ENCODE measurements at places on chromosomes 4 and X.

DNA sequence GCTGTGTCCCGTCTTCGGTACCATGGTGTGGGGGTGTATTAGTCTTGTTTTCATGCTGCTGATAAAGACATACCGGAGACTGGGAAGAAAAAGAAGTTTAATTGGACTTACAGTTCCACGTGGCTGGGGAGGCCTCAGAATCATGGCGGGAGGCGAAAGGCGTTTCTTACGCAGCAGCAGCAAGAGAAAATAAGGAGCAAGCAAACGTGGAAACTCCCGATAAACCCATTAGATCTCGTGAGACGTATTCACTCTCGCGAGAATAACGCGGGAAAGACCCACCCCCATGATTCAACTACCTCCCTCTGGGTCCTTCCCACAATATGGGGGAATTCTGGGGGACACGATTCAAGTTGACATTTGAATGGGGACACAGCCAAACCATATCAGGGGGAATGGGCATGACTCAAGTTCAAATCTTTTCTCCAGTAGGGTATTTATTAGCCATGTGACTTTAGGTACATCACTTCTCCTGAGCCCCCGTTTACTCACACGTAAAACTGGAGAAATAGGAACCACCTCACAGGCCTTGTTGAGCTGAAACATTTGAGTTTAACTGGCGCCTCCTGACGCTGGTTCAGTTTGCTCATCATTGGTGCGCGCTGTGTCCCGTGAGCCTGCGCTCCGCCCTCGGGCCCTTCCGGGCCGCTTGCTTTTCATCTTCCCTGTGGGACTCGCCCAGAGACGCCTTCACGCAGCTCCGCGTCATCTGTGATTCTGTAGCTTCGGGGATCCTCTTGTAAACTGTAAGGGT lies 35.5 kb upstream of the FAT1 start:
- DNase-seq, result no peak

DNA sequence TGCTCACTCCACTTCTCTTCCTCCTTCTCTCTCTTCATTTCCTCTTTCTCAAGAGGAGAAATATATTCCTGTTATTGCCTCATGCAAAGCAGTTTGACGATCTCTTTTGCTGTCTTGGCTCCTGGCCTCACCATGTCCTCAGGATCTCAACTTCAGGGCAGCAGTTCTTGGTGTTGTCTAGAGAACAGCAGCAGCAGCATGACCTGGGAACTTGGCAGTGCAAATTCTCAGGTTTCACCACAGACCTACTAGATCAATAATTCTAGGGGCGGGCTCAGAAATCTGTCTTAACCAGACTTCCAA lies 193.4 kb upstream of the EDNRA start:
- DNase-seq, result no peak

DNA sequence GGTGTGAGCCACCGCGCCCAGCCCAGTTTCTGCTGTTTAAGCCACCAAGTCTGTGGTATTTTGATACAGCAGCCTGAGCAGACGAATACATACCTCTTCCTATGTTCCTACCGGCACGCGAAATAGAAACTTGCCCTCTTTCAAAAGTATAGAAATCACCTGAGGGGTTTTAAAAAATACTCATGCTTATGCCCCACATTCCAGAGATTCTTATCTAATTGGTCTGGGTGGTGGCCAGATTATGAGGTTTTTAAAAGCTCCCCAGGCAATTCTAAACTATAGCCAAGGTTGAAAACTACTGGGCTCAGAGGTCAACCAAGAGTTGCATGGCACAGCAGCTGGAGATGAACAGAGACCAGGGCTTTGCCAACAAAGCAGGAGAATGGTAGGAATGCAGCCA lies 24.9 kb upstream of the HUWE1 start:
- no peak for DNase-seq

- DNase-seq, result no peak
Measured at GRCh38 chr4:110612631-110613269, 10.1 kb downstream of the PITX2 start.

GRCh38 chr4:123419885-123420755 lies 23.5 kb downstream of the SPRY1 start:
- DNase-seq, result no peak

GRCh38 chr4:3220476-3221183 lies 28.3 kb upstream of the MSANTD1 start:
- DNase-seq, result no peak

DNA sequence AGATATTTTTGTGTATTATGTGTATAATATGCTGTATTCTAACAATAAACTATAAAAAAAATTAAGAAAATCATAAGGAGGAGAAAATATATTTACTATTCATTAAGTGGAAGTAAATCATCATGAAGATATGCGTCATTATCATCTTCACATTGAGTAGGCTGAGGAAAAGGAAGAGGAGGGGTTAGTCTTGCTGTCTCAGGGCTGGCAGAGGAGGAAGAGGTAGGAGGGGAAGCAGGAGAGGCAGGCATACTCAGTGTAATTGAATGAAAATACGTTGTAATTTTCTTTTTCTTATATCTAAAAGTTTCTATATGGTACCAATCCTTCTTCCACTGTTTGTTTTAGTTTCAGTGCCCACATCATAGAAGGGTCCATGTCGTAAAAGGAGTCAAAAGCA lies 9.8 kb upstream of the TMEM185A start:
- no peak for DNase-seq

GRCh38 chr4:158948071-158948470 lies 154.8 kb upstream of the RAPGEF2 start:
- no peak for DNase-seq

- DNase-seq, result no peak
Measured at GRCh38 chrX:41518841-41519220, 71.7 kb downstream of the NYX start.

DNA sequence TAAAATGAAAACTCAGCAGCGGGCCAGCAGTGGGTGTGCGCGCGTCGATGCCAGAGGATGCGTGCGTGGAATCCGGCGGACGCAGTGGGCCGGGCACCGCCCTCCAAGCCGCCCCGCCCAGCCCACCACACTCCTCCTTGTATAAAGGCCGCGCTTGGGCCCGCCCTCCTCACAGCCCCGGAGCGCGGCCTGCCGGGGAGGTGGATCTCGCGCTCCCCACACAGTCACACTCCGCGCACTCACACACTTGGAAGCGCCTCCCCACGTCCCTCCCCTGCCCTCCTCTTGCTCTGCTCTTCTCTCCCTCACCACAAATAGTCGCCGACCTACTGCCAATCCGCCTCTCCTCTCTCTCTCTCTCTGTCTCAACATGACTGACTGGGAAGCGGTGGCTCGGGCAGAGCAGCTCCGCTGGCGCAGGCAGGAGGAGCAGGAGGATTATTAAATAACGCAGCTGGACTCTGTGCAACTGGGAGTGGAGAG lies at the start of gene CCSER1:
CCSER1 (plus strand) TSS at position 172 of the 483 bp plus-strand sequence.
- no peak for DNase-seq

GRCh38 chr4:46503739-46504138 lies 113.8 kb upstream of the GABRA2 start:
- no peak for DNase-seq

- no peak for DNase-seq
Measured at GRCh38 chr4:16959305-16959704, 60.9 kb upstream of the LDB2 start.
